ENCODE measurements at places on chromosomes 7 and 10. TPM values are rescaled to one million over a fixed set of nuclear protein-coding genes. Genes with fewer than 3 reads are reported as not detected.

Gene C7orf33
- polyA plus RNA-seq: not detected

Gene BMPER
- 0.97 TPM for polyA plus RNA-seq

Gene PRLHR
- polyA plus RNA-seq: not detected

Gene CARD11
- polyA plus RNA-seq: 1.2 TPM

Gene FRMPD2
- polyA plus RNA-seq: not detected

Gene CRHR2
- not detected for polyA plus RNA-seq

Gene SKAP2
- polyA plus RNA-seq: 14.1 TPM

Gene BLNK
- not detected for polyA plus RNA-seq

Gene CRPPA
- polyA plus RNA-seq: 0.92 TPM

Gene MUC12
- polyA plus RNA-seq: 2.8 TPM

Gene INMT
- polyA plus RNA-seq: 6.6 TPM

Gene HOXA5
- 48.3 TPM for polyA plus RNA-seq

Gene ASIC3
- 0.11 TPM for polyA plus RNA-seq

Gene CTBP2
- polyA plus RNA-seq: 52.5 TPM

Gene MINPP1
- 16.6 TPM for polyA plus RNA-seq

Gene AGR3
- polyA plus RNA-seq: not detected

Gene OGDHL
- polyA plus RNA-seq: 0.19 TPM

Gene PSD
- 8.2 TPM for polyA plus RNA-seq

Gene LAMB4
- 0.30 TPM for polyA plus RNA-seq

Gene AOC1
- not detected for polyA plus RNA-seq

Gene ZNF488
- polyA plus RNA-seq: 0.16 TPM

Gene SLC13A4
- polyA plus RNA-seq: 0.32 TPM

Gene SYT15
- polyA plus RNA-seq: 0.15 TPM

Gene TSPAN12
- 3.4 TPM for polyA plus RNA-seq

Gene AGR2
- 0.60 TPM for polyA plus RNA-seq

Gene ANAPC16
- 67.0 TPM for polyA plus RNA-seq

Gene GNAT3
- not detected for polyA plus RNA-seq

Gene SEMA3D
- 5.7 TPM for polyA plus RNA-seq

Gene LMTK2
- 3.7 TPM for polyA plus RNA-seq

Gene HMX3
- not detected for polyA plus RNA-seq

Gene ST7
- polyA plus RNA-seq: 34.5 TPM

Gene MKX
- polyA plus RNA-seq: 0.76 TPM

Gene STAG3
- polyA plus RNA-seq: 0.15 TPM

Gene SPDYE2
- not detected for polyA plus RNA-seq

Gene CAMK2G
- 22.3 TPM for polyA plus RNA-seq

Gene CAV1
- polyA plus RNA-seq: 1,356 TPM

Gene HABP2
- polyA plus RNA-seq: not detected

Gene SLC26A3
- not detected for polyA plus RNA-seq

Gene FAS
- polyA plus RNA-seq: 78.4 TPM

Gene TAS2R38
- polyA plus RNA-seq: not detected

Gene PALD1
- polyA plus RNA-seq: 0.17 TPM

Gene LIPK
- not detected for polyA plus RNA-seq

Gene GRID2IP
- 0.02 TPM for polyA plus RNA-seq

Gene DRGX
- polyA plus RNA-seq: not detected

Gene GNGT1
- not detected for polyA plus RNA-seq

Gene ERVW-1
- not detected for polyA plus RNA-seq

Gene JCAD
- polyA plus RNA-seq: 41.2 TPM

Gene SPRN
- 1.2 TPM for polyA plus RNA-seq

Gene MSMB
- not detected for polyA plus RNA-seq

Gene GLI3
- 7.2 TPM for polyA plus RNA-seq

Gene HIBADH
- polyA plus RNA-seq: 74.1 TPM

Gene COL28A1
- 0.02 TPM for polyA plus RNA-seq

Gene SVOPL
- polyA plus RNA-seq: not detected

Gene TRPV5
- polyA plus RNA-seq: not detected

Gene TUBAL3
- not detected for polyA plus RNA-seq

Gene PDLIM1
- polyA plus RNA-seq: 255 TPM

Gene RAPGEF5
- 0.16 TPM for polyA plus RNA-seq

Gene LIPM
- not detected for polyA plus RNA-seq
